ENCODE measurements at places on chromosomes 16 and 17.

DNA sequence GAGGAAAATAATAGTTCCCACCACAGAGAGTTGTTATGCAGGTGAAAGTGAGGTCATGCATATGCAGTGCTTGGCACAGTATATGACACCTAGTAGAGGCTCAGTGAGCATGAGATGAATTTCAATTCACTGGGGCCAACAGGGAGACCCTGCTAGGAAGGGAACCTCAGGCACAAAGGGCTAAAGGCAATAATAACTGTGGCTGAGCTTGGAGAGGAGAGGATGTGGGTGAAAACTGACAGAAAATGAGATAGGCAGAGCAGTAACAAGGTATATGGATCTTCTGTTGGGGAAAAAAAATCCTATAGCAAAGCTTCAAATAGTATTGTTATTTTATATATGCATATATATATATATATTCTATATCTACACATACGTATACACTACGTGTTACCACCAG is 25.0 kb upstream of the GINS3 start:
- no peak for DNase-seq

GRCh38 chr17:8976638-8977037 is 11.1 kb upstream of the PIK3R5 start:
- DNase-seq = no peak

DNA sequence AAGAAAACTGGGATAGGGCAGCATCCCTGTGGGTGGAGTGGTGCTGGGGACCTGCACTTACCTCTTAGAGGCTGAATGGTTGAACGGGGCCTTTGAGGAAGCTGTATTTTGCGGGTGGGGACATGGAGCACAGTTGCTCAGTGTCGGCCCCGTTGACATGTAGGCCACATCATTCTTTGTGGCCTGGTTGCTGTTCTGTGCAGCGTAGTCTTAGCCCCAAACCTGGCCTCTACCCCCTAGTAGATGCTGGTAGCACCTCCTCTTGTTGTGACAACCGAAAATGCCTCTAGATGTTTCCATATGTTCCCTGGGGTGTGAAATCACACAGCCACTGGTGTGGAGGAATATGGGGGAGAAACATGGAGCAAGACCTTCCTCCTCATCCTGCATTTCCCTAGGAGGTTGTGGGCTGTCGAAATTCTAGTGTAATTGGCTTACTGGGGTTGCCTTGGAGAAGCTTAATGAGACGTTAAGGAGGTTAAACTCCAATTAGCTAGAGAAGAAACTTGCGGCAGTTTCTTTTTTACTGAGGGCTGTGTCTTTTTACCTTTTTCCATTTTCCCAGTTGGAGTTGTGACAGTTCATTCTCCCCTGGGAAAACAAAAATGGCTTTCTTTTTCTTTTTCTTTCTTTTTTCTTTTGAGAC is 9.4 kb downstream of the ABCC1 start:
- DNase-seq = no peak

DNA sequence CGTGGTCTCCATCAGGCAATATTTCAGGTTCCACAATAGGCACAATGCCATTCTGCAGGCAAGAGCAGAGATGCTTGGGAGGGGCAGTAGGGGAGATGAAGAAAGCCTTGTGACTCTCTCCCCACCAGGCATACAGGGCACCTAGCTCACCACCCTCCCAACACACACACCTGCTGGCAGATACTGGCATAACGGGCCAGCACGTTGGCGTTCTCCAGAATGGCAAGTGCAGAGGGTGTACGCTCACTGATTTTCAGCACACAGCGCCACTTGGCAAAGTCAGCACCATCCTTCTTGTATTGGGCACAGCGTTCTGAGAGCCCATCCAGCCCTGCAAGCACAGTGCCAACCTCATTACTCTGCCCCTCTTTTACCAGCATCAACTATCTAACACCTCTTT is 2.2 kb downstream of the ALDOC start:
- DNase-seq = peak; percentile 23

GRCh38 chr17:58172369-58173071 is 5.7 kb downstream of the OR4D2 start:
- peak; percentile 58 for DNase-seq

DNA sequence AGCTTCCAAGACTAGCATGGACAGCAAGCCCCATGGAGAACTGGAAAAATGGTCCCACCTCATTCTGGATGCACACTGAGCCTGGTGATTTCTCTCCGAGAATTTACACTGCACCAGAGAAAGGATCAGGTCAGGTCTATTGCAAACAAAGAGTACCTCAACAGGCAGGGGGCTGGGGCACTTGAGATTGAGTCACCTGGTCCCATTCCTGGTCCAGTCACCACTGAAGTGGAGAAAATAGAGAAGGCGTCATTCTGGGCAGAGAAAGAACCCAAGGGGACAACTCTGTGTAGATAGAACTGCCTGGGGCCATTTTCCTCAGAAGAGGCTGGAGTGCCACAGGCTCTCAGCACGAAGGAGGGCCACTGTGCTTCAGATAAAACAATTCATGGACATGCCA is 38.4 kb downstream of the CENPV start:
- no peak for DNase-seq

GRCh38 chr17:50056217-50056960 is 479 bp downstream of the ITGA3 start:
- DNase-seq = peak; percentile 76

DNA sequence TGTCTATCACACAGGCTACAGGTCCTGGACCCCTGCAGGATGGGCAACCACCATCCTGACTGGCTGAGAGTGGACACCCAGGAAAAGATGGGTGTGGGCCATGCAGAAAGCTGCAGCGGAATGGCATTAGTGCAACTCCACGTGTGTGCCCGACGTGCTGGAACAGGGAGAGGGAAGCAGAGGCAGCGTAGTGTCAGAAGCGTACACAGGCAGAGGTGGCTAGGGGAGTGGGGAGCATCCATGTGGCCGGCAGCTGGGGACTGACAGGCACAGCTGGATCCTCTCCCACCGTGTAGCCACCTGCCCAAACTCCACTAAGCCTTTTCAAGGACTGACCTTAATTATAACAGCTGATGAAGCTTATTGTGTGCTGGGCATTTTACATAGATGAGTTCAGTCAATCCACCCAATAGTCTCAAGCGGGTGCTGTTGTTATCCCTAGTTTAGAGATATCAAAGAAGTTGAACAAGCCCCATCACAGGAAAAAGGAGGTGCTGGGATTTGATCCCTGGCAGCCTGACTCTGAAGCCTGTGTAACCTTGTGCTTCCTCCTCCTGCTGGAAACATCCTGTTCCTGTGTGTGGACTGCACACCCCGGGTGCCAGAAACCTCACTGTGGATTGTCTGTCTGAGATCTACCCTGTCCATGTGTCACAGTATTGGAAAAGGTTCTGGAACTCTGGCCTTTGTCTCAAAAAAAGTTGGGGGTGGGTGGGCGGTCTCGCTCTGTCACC is 114.0 kb downstream of the PRKCA start:
- DNase-seq = no peak

- DNase-seq = no peak
These were observed 9.8 kb downstream of the MIEF2 start for GRCh38 chr17:18270046-18270931.

GRCh38 chr17:51373489-51374152 is 113.3 kb downstream of the UTP18 start:
- DNase-seq = no peak

GRCh38 chr17:66555605-66556004 is 253.2 kb downstream of the PRKCA start:
- DNase-seq = no peak

GRCh38 chr16:55325080-55325447 is 1.1 kb downstream of the IRX6 start:
- DNase-seq = no peak

DNA sequence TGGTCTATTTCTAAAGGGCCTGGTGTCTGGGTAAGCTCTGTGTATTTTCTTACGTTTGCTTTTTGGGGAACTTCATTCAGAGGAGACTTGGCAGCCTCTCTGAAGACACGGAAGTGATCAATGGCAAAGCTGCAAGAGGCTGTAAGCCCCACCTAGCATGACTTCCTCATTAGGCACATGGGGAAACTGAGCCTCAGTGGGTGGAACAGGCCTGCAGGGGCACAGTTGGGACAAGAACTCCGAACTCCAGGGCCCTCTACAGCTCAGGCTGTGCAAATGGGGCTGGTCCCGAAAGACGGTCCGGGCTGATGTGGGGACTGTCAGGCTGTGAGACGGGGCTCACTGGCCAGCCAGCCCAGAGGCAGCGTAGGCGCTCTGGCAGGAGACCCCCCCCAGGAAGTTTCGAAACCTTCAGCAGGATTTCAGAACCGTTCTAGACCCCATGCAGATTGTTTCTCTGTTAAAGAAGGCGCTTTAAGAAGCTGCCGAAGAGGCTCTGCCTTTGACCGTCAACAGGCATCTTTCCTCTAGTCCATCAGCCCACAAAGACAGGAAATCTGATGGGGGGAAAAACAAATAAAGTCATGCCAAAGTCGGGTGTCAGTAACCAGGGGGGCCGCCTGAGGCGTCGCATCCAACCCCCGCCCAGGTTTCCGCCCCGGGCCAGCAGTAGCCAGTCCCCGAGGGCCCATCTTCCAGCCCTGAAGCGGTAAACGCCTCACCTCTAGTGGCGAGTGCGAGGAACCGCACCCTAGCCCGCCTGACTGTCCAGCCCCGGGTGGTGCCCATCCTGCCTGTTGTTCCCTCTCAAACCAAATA is 79.8 kb upstream of the TBC1D3K start:
- DNase-seq = peak; percentile 93

GRCh38 chr16:89863741-89864526 is 9.5 kb upstream of the TCF25 start:
- no peak for DNase-seq

GRCh38 chr17:62781831-62782251 is 26.3 kb downstream of the MARCHF10 start:
- DNase-seq = no peak

- no peak for DNase-seq
These were observed 363.3 kb upstream of the CDH5 start for GRCh38 chr16:66003201-66003600.

- DNase-seq = no peak
These were observed 2.1 kb downstream of the ZNF646 start for GRCh38 chr16:31076319-31076718.

- no peak for DNase-seq
These were observed 3.5 kb downstream of the CYB561 start for GRCh38 chr17:63442549-63443035.

DNA sequence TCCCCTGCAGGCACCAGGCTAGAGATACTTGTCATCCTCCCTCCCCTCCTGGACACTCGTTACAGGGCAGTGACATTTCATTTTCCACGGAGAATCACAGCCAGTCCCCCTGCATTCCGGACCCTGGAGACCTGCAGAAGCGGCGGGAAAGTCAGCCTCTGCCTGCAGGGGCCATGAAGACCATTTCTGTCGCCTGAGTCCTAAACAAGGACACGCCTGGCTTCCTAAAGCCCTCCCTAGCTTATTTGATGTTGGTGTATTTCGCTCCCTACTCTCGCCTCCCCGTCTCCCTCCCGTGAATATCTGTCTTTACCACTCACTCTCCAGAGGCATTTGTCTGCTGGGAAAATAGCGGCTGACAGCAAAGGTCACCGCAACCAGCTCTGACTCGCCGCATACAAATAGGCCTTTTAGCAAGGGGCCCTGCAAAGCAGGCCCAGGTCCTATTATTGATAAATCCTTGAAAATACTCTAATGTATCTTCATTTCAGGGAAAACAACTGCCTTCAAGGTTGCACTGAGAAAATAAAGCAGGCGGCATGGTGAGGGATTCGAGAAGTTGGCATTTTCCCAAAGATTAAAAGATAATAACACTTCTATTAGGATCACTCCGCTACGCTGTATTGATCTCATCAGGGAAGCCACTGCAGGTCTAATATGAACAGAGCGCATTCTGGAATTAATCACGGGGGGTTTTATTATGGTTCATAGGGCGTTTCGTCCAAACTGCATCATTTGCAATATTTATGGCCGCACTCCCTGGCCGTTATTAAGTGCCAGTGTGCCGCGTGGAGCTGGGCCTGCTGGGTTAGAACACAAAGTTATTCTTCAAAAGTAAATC is 447.1 kb upstream of the CDH5 start:
- DNase-seq = no peak

DNA sequence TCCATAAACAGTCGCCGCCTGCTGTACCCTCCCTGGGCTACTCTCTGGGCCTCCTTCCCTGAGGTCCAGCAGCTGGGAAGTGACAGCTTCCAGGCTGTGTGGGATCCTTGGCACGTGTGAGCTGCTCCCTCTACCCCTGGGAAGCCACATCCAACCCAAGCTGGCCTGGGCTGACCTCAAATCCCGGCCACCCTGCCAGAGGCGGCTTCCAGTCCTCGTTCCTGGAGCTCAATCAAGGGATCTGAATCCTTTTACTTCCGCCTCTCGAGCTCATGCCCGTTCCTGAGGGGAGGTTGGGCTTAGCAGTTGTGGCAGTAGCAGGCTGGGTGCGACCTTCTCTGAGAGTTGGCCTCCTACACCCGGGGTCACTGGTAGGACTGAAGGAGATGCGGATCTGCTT is 82.5 kb downstream of the NETO2 start:
- DNase-seq = no peak

DNA sequence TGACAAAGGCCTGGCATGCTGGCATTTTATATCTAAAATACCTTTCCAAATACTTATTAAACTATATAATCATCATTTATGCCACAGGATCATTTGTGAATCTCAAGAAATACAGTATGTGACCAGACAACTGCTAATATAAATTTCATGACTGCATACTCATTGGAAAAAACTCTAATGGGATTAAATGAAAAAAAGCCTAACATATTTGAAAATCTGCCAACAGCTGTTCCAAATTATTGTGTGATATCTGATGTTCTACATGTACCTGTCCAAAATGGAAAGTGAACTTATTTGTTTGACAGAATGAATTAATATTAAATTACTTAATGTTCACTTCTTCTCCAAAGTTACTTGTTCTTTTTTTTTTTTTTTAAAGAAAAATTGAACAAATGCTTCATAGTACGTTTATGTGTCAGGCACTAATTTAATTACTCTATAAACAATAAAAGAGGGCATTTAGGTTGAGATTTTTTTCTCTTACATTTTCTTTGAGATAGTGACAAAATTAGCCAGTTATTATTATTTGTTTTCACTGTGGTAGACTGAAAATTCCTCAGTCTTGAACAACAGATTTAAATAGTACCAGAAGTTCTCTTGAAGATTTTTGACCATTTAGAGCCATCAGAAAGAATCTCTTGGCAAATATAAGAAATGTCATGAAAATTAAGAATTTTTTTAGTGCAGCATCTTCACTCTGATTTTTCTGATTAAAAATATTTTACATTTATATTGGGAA is 114.0 kb downstream of the FTO start:
- no peak for DNase-seq

- no peak for DNase-seq
These were observed 116.0 kb downstream of the MAP2K4 start for GRCh38 chr17:12136646-12137045.

DNA sequence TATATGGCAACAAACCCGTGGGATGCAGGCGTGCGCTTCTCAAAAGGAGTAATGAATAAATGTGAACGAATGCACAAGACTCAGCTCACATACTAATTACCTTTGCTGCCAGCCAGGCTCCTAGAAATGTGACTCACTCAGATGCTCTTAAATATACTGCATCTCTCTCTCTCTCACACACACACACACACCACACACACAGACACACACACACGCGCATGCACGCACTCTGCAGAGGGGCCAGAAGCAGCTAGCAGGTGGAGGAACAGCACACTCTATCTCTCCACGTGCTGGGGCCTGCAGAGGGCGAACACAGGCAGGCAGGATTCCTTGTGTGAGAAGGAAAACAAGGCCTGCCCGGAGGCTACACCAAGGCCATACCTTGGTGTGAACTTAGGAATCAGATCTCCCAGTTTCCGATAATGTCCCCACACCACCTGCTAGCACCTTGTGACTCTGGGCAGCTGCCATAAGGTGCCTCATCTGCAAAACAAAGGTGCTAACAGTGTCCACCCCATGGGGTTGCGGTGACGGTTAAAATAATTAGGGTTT is 5.3 kb downstream of the GPRC5B start:
- DNase-seq = no peak

- peak; percentile 63 for DNase-seq
These were observed 611 bp upstream of the ANKRD40 start for GRCh38 chr17:50708050-50709000.

Measured in HT-29 (cell line).